ENCODE measurements at places on chromosomes 2 and 18.
A peak's percentile ranks its signal among the peaks of the same experiment; 100 is the strongest.

DNA sequence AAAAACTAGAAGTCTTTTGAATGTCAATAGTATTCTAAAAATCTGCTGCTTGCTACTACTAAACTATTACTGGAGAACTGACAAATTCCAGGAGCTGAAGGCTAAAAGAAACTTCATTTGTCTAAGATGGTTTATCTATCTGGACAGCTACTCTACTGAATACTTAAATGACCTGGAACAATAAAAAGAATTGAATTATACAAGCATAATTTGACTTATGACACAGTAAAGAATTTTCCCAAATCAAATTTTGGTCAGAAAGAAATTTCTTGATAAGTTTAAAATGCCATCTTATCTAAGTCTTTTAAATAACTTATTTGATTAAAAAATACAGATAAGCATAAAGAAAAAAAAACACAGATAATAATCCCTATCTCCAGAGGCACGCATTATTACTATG lies 80.2 kb upstream of the ITGA4 start:
- DNase-seq: no peak

GRCh38 chr2:241288324-241288888 lies 27.1 kb downstream of the HDLBP start:
- DNase-seq: no peak

DNA sequence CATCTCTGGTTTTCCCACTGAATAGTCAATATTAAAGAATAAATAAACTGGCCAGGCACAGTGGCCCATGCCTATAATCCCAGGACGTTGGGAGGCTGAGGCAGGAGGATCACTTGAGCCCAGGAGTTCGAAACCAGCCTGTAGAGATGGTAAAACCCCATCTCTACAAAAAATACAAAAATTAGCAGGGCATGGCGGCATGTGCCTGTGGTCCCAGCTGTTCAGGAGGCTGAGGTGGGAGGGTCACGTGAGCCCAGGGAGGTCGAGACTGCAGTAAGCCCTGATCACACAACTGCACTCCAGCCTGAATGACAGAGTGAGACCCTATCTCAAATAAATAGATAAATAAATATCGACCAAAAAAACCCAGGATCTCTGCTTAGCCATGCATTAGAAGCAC lies 50.2 kb upstream of the BIN1 start:
- no peak for DNase-seq

DNA sequence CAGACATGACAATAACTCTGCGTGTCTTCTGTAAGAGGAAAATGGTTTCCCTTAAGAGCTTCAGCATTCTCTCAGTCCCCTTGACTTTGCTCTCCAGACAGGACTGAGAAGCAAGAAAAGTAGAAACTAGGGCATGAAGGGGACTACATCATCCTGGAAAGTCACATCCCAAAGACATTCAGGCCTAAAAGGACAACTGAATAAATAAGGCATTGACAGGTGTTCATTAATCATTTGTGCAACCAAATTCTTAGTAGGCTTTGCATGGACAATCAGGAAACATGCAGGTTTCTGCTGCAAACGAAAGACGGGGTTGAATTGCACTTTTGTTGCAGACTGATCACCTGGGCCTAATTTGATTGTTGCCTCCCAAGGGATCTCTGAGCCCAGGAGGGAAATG lies 1.2 kb upstream of the SGPP2 start:
- no peak for DNase-seq

DNA sequence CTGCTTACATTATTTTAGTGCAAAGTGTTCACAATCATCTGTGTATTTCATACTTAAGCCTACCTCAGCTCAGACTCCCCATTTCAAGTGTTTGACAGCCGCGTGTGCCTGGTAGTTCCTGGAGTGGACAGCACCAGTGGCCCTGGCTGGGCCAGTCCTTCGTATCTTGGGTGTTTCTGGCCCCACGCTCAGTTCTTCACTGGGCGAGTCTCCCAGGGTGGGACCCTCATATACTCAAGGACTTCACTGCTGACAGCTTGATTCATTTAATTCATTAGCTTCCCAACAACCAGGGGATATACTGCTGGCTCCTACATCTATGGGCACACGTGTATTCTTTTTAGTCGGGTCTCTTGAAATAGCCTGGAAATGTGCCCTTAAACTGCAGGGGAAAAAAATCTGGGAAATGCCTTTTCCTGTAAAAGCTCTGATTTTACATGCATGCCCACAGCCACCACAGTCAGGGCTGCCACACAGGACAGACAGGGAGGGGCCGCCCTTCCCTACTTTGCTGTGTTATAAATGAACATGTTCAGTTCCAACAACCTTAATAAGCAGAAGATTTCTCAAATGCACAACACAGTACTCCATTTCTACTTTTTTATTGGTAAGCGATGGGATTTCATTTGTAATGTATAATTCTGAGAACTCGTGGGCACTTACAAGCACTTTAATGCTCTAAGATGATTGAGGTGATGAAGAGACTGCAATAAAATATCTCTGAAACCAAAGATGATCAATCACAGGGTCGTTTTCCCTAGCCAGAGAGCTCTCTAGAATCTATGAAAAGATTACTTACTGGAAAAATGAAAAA lies 205.5 kb upstream of the REV1 start:
- DNase-seq: no peak

DNA sequence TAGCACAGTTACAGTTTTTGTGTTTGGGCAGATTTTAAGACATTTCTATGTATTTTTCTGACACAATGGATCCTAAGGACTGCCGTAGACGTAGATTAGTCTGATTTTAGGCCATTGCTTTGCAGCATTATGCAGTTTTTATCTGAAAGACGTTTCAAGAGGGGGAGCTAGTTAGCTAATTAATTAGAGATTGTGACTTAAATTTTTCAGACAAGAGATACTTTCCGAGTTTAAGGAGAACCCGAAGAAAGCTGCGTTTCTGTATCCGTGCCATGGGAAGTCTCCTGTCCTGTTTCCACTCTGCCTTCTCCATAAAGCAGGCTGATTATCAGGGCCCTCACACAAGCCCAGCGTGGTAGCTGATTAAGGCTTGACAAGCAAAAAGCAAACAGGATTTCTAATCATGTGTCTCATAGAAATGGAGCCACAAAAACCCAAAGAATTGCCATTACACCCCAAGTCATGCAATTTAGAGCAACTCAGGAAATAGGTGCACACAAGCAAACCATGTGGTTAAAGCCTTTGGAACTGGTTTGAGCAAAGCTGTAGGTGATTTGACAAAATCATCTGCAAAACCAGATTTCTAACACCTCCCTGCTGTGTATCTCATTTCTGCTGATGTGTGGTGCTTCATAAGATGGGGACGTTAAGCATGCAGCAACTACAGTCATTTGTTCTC lies 808.1 kb downstream of the RNF144A start:
- peak; percentile 28 for DNase-seq

- DNase-seq: peak; percentile 59
Observed at GRCh38 chr2:197239434-197239833, 71.1 kb downstream of the ANKRD44 start.

DNA sequence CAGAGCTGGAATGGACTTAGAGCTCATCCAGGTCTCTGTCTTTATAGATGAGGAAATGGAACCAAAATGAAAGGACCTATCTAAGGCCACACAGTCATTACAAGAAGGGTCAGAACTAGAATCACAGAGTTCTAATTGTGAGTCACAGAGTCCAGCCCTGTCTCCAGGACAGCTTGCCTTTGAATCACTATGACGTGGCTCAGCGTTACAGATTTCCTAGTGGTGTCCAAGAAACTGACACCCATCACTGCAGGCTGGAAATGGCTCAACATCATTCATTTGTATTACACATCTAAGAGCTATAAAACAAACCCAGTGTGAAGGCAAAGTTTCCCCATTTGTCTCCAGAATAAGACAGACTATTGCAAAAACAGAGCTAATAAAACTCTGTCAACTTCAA lies 164.3 kb upstream of the SIX2 start:
- DNase-seq: no peak

GRCh38 chr18:25592804-25593360 lies 240.9 kb upstream of the ZNF521 start:
- no peak for DNase-seq

DNA sequence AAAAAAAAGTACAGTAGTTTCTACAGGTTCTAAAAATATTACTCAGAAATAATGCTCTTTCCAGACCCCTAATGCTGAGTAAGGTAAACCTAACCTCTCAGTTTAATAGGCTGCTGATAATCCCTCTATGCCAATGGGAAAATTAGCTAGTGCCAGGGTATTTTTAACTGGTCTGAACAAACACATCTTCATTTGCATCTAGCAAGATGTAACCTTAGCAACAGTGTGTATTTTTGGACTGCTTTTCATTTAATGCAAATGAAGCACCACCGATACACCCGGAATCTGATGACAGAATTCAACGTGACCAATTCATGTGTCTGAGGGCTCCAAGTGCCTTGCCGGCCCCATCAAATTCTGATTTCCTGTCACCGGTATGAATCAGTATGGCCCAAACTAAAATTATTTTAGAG lies 47.4 kb upstream of the CYRIA start:
- no peak for DNase-seq

GRCh38 chr2:177983183-177983788 lies 89.3 kb downstream of the PDE11A start:
- DNase-seq: peak; percentile 27

DNA sequence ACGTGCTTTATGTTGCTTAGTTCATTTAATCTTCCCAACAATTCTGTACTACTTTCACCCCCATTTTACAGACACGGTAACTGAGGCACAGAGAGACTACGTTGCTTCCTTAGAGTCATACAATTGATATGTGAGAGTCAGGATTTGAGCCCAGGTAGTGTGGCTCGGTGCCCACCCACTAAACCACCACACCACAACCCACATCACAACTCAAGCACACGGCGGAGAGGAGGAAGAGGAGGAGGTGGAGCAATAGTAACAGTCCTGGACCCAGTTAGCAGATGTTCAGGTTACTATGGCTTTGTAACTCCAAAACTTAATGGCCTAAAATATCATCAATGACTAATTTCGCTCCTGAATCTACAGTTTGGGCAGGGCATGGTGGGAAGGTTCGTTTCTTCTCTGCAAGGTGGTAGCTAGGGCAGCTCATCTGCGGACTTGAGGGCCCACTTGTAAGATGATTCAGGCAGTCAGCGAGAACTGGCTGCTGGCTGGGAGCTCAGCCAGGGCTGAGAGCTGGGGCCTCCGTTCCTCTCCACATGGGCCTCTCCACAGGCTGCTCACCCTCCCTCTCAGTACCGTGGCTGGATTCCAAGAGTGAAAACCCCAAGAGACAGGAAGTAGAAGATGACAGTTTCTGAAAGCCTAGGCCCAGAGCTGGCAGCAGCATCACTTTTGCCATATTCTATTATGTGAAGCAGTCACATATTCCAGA lies 167.1 kb downstream of the ZFP36L2 start:
- peak; percentile 81 for DNase-seq

DNA sequence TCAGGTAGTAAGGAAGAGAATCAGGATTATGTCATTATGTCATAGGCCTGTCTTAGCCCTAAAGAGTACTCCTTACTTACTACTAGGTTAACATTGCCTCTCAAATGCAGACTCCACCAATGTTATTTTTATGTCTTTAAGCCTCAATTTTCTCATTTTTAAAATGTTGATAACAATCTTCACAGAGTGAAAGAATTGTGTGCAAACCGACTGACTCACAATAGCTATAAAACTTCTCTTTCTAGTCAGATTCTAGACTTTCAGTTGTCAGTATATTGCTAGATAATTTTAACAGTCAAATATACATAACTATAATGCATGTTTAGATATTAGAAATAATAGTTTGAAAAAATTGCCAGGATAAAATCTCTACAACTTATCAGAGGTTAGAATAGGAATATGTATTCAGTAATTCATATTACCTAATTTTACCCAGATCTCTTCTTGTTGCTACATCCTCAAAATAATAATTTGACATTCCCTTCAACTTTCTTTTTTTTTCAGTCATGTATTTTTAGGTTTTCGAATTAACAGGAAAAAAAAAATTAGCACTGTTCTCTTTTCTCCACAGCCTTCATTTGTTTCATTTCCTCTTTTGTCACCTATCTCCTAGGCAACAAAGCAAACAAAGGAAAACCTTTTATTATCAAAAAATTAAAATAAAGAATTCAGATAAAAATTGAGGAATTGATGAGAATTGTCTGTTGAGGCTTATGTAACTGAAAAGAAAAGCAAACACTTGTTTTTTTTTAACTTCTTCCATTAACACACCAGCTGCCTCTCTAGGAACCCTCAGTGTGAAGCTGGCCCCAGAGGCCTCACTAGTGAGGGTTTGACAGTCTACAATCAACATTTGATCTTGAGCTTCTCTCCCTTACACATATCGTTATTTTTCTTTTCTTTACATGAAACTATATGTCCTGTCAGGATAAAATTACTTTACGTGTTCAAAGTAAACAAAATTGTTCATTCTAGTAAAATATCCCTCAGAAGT lies 279.0 kb downstream of the CALCRL start:
- DNase-seq: peak; percentile 89

DNA sequence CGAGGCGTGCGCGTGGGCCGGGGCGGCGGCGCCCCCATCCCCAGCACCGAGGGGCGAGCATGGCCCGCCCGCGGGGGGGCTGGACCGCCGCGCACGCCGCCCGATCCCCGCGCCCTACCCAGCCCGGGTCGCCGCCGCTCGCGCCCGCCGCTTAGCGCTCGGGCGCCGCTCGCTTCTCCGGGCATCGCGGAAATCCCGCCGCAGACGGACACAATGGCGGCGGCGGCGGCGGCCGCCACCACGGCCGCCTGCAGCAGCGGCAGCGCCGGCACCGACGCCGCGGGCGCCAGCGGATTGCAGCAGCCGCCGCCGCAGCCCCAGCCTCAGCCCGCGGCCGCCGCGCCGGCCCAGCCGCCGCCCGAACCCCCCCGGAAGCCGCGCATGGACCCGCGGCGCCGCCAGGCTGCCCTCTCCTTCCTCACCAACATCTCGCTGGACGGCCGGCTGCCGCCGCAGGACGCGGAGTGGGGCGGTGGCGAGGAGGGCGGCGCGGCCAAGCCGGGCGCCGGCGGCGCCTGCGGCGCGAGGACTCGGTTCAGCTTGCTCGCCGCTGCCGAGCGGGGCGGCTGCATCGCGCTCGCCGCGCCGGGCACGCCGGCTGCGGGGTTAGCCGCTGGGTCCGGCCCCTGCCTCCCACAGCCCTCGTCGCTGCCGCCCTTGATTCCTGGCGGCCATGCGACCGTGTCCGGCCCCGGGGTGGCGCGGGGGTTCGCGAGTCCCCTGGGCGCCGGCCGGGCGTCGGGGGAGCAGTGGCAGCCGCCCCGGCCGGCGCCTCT lies 453 bp downstream of the CABLES1 start:
- DNase-seq: peak; percentile 71

GRCh38 chr2:160576054-160576499 lies 82.5 kb upstream of the RBMS1 start:
- no peak for DNase-seq
